Adrenal gland (tissue), 19 donors: ENCODE measurements at places on chromosomes 5 and 9.
A peak's percentile ranks its signal among the peaks of the same experiment; 100 is the strongest.

DNA sequence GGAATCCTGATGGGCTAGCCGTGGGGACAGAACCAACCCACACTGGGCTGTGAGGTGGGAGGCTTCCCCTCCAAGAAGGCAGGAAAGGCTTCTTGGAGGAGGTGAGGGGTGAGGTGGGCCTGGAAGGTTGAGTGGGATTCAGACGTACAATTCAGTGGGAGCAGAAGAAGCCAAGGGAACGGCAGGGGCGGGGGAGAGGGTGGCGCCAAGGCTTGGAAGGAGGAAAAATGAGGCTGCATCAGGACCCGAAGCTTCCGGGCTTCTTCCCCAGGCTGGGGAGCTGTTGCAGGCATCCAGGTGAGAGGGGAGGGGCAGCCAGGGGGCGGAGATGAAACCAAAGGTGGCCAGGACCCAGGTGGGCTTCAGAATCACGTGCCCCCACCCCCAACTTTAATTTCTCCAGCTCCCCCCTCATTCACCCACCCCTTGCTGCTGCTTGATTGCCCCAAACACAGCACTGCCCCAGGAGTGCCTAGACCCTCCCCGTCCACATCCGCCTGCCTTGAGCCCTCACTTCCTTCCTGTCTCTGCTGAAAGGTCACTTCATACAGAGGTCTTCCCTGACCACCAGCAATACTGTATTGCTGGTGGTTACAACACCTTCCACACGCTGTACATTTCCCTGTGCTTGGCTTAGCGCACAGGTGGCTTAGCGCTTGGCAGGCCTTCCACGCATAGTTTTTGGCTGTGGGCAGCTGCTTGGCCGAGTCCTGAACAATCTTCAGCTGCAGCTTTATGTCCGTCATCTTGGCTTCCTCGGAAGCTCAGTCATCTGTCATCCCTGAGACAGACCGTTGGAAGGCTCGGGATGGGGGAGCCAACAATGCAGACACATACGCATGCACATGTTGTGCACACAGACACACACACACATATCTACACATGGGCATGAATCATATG, 193.5 kb downstream of the RGS3 start:
- DNase-seq = peak; percentile 24

GRCh38 chr5:177593511-177593910, 1.5 kb downstream of the TMED9 start:
- no peak for DNase-seq

- no peak for DNase-seq
Measured at GRCh38 chr5:104928906-104929520, 1366.4 kb upstream of the NUDT12 start.

DNA sequence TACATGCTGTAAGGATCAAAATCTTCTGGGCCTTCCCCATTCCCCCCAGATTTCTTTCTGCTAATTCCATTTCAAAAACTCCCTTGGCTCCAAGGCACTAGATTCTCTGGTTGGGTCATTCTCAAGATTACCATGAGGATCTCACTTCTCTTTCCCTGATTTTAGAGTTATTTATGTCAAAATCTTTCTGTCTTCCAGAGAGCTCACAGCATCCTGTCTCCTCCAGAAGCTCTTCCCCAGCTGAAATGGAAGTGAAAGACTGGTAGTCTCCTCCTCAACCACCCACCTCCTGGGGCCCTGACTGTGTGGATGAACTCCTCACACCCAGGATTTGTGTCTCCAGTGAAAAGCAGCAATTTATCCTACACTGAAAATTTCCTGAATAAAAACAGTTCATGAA, 11.9 kb upstream of the ZNF366 start:
- DNase-seq = no peak

- no peak for DNase-seq
Measured at GRCh38 chr9:12271421-12271891, 421.7 kb upstream of the TYRP1 start.

GRCh38 chr9:79974806-79975422, 403.1 kb downstream of the TLE4 start:
- DNase-seq = no peak

GRCh38 chr9:95167998-95168397, 149.5 kb downstream of the FANCC start:
- peak; percentile 78 for DNase-seq
